ENCODE measurements at places on chromosomes 1 and 21.

DNA sequence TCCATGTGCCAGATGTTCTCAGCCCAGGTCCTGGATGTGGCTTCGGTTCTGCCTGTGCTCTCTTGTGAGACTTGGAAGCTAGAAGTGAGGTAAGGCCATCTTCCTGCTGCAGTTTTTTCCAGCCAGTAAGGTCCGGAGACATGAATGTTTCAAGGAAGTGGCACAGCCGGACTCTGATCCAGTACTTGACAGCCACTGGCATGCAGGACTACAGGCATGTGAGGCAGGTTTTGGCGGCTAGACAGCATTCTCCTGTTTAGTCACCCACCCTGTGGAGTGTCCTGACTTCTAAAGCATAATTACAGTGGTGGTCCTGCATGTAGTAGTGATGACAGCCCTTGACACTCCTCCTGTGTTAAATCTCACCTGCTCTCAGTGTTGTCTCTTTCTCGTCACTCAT, 72.3 kb downstream of the TNFSF4 start:
- DNase-seq: peak; percentile 21

DNA sequence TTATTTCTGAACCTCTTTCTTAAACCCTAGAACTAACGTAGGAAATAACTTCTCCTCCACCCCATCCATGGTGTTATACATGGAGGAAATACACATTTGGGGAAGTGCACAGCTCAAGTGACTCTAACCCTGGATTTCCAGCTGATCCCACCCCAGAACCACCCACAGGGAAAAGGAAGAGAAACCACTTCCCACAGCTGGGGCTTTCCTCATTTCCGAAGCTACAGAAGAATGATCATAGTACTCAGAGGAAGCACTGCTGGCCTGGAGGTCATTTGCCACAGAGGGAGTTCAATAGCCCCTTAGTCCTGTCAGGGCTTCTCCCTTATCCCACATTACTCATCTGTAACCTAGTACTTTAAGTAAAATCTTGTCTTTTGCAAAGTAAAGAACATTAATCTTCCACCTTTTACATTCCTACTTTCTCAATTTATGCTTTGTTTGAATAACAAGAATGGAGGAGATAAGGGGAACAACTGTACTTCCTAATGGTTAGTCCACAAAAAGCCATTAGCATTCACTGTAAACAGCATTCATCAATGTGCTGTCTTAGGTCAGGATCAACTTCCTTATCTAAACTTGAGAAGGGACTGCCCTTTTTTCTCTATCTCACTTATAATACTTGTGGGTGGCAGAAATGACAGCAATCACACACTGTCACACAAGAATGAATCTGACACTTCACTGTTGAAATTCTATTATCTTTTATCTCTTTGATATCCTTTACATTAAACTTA, 63.0 kb upstream of the RGS1 start:
- DNase-seq: no peak

GRCh38 chr1:168298446-168298845, 17.8 kb downstream of the TBX19 start:
- no peak for DNase-seq

DNA sequence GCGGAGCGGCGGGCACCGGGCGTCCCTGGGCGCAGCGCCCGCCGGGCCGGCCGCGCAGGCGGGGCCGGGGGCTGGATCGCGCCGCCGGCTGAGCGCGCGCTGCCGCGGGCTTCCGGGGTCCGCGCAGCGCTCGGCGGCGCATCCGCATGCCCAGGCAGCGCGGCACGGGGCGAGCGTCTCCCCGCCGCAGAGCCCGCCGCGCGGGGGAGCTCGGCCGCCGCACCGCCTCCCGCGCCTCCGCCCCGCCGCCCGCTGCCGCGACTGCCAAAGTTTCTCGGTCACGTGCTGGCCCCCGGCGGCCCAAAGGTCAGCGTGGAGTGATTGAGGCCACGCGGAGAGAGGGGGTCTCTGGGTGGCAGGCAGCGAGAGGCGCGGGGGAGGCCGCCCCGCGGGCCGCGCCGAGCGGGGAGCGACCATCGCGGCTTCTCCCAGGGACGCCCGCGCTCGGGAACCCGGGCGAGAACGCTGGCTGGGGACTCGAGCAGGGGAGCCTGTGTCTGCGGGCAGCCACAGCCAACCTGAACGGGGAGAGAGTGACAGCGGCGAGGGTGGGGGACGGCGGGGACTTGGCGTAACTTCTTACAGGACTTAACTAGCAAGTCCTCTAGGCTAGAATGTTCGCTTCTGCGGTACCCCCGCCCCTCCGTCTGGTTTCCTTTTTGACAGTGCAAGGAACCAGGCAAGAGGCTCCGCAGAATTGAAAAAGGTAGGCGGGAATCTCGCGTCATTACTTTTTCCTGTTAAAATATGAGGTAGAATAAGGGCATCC, at the start of gene ILDR2:
TSS of gene ILDR2 (minus strand) at position 180 of the 769 bp plus-strand sequence. CDS start 272 bp downstream, outside the sequence.
- peak; percentile 45 for DNase-seq

DNA sequence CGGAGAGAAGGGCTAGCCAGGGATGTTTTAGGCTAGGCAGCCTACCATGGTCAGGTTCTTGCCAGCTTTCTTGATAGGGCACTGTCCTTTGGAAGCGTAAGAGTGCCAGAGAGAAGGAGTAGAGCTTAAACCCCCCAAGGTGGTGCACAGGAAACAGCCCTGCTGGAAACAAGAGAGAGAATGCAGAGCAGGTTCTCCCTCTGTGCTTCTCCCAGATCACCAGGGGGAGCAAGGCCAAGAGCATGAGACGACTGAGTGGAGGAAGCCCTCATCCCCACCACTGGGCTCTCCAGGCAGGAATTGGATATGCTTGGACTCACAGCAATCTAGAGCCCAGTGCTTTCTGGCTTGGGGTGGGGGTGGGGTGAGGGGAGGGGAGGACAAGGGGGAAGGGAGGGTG, 49.8 kb downstream of the ATP2B4 start:
- no peak for DNase-seq

- DNase-seq: no peak
Measured at GRCh38 chr1:12380326-12381249, 150.8 kb downstream of the VPS13D start.

GRCh38 chr1:200115532-200115931, 88.0 kb downstream of the NR5A2 start:
- DNase-seq: no peak

DNA sequence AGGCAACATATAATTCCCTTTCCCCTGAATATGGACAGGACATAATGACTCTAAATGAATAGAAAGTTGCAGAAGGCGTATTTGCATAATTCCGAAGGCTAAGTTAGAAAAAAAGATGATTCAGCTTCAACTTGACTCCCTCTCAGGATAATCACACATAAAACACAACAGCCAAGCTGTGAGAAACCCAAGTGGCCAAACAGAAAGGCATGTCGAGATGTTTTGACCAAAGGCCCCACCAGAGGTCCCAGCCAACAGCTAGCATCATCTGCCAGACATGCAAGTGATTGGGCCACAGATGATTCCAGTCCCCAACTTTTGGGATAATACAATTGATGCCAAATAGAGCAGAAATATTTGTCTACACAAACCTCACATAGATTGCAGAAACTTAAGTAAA, 444.9 kb downstream of the LTN1 start:
- no peak for DNase-seq

GRCh38 chr1:226863446-226863845, 7.0 kb upstream of the PSEN2 start:
- no peak for DNase-seq

DNA sequence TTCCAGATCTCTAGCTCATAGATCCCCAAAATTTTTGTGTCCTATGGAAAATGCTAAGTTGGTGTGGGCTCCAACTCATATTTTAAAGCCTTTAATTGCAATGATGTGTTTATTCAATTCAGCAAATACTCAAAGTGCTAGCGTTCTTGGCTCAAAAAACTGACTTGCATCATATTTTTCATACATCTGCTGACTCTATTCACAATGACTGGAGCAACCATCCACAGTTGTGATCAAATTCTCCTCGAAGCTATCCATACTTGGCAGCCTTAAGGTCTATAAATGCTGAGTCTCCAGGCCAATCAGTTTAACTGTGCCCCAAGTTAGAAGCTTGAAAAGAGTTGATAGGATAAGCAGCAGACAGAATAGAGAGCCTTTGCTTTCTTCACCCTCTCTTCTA, 2.9 kb upstream of the ATP1A1 start:
- no peak for DNase-seq

- no peak for DNase-seq
Measured at GRCh38 chr1:187655104-187655503, 826.4 kb downstream of the PLA2G4A start.

DNA sequence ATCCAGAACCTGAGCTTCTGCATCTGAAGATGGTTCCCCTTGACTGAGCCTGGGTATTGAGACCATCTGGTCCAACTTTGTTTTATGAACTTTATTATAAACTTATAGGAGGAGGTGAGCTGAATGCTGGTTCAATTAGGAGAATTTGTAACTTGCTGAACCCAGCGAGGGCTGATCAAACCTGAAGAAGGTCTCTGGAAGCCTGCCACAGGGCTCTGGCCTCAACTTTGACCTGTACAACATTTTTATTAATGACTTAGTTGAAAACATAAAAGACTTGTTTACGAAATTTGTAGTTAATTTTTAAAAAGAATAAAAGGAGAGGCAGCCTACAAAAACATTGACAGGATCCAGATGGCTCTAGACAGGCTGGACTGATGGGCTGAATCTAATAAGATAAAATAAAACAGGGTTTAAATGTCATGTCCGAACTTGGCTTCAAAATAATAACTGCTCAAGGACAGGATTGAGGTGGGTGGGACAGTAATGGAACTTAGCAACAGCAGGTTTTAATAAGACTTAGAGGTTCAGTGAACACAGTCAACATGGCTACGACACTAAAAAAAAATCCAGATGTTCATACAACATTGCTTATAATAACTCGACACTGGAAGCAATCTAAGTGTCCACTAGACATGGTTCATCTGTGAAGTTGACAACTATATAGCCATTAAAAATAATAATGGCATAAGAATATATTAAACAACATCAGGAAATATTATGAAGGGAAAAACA, 53.4 kb upstream of the GJB5 start:
- no peak for DNase-seq

DNA sequence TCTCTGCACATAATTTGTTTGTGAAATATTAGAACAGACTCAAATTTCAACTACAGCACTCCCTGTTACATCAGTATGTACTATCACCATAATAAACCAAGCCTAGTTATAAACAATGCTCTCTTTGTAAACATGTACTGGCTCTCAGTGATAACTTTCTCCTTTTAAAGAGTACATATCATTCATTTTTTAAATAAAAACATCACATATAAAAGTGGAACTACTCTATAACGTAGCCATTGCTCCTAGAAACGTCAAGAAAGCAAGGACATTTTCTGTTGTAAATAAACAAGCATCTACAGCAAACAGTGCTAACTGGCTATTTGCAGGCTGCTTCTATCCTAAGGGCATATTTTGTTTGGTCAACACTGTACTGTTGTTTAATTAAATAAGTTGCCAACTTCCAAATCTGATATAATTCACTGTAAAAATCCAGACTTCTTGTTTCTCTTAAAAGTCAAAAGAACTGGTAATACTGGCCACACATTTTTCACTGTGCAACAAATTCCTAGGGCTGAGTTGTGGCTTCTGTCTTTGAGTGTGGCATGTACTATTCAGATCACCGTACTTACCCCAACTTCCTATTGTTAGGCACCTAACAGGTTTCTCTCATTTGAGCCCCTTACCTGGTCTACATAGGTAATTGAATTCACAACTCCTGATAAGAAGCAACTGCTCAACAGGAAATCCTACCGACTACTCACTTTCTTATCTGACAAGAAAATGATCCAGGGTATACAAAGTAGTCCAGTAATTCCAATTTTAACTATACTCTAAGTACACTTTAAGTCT, 111.9 kb downstream of the DENND1B start:
- peak; percentile 14 for DNase-seq

DNA sequence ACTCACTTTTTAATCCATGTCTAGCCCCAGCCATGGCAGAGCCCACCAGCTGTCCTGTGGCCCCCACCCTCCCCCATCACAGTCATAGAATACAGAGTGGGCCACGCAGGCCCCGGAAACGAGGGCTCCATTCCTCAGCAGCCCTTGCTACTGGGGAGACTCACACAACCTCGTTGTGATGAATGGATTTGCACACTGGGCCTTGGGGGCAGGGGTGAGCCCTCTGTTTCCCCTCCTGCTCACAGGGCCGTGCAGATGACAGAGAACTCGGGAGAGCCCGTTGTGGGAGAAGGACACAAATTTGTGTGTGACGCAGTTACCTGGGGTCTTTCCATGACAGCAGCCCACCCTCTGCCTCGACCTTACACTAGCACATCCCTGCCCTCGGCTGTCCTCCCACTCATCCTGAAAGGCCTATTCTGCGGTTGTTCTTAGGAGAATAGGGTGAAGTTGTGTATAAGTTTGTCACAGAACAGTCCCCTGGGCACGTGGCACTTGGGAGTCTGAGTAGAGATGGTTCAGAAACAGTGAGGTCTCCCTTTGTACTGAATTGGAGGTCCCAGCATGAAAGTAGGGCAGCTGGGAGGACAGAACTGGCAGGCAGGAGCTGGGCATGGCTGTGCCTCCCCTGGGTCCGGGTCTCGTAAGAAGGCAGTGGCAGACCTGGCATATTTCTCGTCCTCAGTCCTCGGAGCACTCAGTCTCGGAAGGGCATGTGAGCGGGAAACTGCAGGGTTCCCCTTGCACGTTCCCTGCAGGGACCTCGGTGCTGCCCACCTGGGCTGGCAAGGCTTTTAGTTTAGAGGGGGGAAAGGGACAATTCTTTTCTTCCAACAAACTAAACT, 6.8 kb downstream of the AGT start:
- no peak for DNase-seq

DNA sequence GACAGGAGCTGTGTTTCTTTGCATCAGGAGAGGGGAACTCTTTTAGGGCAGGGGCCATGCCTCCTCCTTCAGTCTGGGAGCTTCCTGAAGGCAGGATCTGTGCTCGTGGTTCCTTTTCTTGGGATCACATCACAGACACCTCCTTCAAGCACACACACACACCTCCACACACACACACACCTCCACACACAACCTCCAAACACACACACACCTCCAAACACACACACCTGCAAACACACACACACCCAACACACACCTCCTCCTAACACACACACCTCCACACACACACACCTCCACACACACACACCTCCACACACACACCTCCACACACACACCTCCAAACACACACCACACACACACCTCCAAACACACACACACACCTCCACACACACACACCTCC, 10.5 kb downstream of the LGR6 start:
- no peak for DNase-seq

DNA sequence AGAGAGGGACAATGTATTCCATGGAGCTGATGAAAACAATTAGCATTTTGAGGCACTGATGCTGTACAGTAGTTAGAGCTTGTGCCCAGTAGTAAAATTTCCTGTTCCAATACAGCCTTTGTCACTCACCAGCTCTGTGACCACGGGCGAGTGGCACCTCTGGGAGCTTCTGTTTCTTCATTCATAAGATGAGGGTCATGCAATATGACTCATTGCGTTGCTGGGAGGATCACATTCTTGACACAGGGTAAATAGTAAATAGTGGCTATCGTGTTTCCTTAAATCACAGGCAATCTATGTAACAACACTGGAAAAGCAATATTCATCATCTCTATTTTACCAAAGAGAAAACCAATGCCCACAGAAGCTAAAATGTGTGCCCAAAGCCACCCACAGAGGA, 4.5 kb upstream of the LRRC52 start:
- no peak for DNase-seq

- no peak for DNase-seq
Measured at GRCh38 chr1:48610628-48611542, 138.9 kb upstream of the SPATA6 start.
